ENCODE measurements at places on chromosomes 6 and 20. TPM values are rescaled to one million over a fixed set of nuclear protein-coding genes. Genes with fewer than 3 reads are reported as not detected.

GRCh38 chr20:62616728-62617621 is 25.3 kb upstream of the SLCO4A1 start:
- H3K4me3 ChIP-seq, result no peak overlapping the region
- no peaks in the 10 kb centered on the region for H3K36me3 ChIP-seq
- peaks cover 7% of the 10 kb centered on the region for H3K4me1 ChIP-seq
- no peaks in the 10 kb centered on the region for H3K27me3 ChIP-seq
- no peak overlapping the region for H3K27ac ChIP-seq
- DNase-seq, result peak; percentile 67

- no peaks in the 10 kb centered on the region for H3K36me3 ChIP-seq
- H3K4me1 ChIP-seq, result no peaks in the 10 kb centered on the region
- DNase-seq, result no peak
These were observed 8.8 kb downstream of the DEFB129 start for GRCh38 chr20:235891-236290.

GRCh38 chr6:142296975-142297604 is 4.7 kb upstream of the ADGRG6 start:
- no peak for DNase-seq
- no peak overlapping the region for H3K27ac ChIP-seq
- H3K4me3 ChIP-seq, result no peak overlapping the region
- H3K4me1 ChIP-seq, result peaks cover 11% of the 10 kb centered on the region
- H3K27me3 ChIP-seq, result peaks cover 17% of the 10 kb centered on the region
- no peaks in the 10 kb centered on the region for H3K36me3 ChIP-seq

- H3K27me3 ChIP-seq, result no peaks in the 10 kb centered on the region
- H3K27ac ChIP-seq, result no peak overlapping the region
- DNase-seq, result no peak
- H3K4me1 ChIP-seq, result no peaks in the 10 kb centered on the region
These were observed 69.6 kb downstream of the C6orf52 start for GRCh38 chr6:10624836-10625235.

DNA sequence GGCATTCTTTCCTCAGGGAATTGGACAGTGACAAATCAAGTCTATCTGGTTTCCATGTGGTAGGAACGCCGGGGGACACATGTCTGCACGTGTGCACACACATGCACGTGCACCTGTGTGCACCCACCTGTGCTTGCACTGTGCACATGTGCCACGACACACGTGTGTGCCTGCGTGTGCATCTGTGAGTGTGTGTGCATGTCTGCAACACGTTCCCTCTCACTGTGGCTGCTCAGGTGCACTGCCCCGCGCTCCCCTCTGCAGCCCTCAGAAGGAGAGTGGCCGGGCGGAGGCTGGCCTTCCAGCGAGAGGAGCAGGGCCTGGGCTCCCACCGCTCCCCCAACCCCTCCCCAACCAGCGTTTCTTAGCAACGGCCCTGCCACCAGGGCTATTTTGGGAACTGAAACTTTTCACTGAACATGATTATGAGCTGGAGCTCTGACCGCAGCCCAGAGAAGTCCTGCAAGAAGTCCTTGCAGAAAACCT is 147.8 kb downstream of the PHACTR3 start:
- H3K36me3 ChIP-seq, result peaks cover 59% of the 10 kb centered on the region
- no peak overlapping the region for H3K27ac ChIP-seq
- peaks cover 50% of the 10 kb centered on the region for H3K4me1 ChIP-seq

DNA sequence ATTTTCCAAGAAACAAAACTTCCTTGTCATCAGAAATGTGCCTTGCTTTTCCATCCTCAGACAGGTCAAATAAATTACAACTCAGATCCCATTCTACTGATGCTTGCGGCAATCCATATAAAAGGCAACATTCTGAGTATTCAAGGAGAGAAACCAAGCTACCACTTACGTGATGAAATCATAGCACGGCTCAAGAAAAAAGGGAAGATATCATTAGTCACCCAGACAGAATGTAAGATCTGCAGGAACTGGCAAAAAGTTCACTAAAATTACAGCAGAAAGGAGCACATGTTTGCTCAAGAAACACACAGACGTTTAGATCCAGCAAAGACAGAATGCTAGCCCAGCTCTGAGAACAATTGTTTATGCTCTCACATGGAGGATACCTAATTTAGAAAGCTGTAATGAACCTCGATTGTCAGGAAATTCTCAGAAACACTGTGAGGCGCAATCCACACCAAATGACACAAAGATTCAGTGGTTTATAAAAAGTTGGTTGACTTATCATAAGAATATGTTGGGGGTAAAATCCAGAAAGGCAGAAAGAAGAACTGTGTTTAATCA is 304.2 kb downstream of the ADGRG6 start:
- H3K27me3 ChIP-seq, result no peaks in the 10 kb centered on the region
- H3K27ac ChIP-seq, result no peak overlapping the region
- no peak overlapping the region for H3K4me3 ChIP-seq

GRCh38 chr6:43469947-43470346 is 7.4 kb upstream of the TJAP1 start:
- H3K27ac ChIP-seq, result no peak overlapping the region
- no peak overlapping the region for H3K4me3 ChIP-seq
- DNase-seq, result no peak
- no peaks in the 10 kb centered on the region for H3K36me3 ChIP-seq
- H3K27me3 ChIP-seq, result no peaks in the 10 kb centered on the region

DNA sequence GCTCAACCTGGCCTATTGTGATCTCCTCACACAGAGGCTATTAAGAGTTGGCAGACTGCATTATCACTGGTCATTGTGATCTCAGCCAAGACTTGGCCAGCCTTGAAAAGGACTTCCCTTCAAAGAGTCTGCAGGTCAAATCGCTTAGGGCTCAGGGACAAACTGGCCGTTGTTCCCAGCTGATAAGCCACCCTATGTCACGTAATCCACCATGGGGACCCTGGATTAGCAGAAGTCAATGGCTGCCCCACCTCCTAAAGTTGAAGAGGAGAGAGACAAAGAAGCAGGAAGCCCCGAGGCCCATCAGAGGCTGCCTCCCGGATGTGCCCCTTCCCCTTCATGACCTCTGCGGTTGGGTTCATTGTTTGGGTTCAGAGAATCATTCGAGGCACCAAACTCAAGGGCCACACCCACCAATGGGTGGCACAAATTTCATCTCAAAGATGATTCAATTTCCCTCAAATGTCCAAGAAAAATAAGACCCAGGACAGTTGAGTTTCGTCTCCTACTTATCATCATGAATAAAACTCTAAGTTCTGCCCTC is 56.6 kb downstream of the BPIFB1 start:
- H3K4me1 ChIP-seq, result no peaks in the 10 kb centered on the region
- H3K36me3 ChIP-seq, result no peaks in the 10 kb centered on the region
- no peak overlapping the region for H3K27ac ChIP-seq
- DNase-seq, result no peak
- H3K27me3 ChIP-seq, result no peaks in the 10 kb centered on the region

The PTGIS gene
- 15.8 TPM for polyA plus RNA-seq

The CST4 gene
- not detected for polyA plus RNA-seq

The BPIFB1 gene
- polyA plus RNA-seq, result 0.13 TPM

The HLA-DPA1 gene
- polyA plus RNA-seq, result 6.6 TPM
